NCI-H510A treated with DMSO at 0.1 percent for 48 hours (cell line): ENCODE measurements at places on chromosomes 6 and 20.

DNA sequence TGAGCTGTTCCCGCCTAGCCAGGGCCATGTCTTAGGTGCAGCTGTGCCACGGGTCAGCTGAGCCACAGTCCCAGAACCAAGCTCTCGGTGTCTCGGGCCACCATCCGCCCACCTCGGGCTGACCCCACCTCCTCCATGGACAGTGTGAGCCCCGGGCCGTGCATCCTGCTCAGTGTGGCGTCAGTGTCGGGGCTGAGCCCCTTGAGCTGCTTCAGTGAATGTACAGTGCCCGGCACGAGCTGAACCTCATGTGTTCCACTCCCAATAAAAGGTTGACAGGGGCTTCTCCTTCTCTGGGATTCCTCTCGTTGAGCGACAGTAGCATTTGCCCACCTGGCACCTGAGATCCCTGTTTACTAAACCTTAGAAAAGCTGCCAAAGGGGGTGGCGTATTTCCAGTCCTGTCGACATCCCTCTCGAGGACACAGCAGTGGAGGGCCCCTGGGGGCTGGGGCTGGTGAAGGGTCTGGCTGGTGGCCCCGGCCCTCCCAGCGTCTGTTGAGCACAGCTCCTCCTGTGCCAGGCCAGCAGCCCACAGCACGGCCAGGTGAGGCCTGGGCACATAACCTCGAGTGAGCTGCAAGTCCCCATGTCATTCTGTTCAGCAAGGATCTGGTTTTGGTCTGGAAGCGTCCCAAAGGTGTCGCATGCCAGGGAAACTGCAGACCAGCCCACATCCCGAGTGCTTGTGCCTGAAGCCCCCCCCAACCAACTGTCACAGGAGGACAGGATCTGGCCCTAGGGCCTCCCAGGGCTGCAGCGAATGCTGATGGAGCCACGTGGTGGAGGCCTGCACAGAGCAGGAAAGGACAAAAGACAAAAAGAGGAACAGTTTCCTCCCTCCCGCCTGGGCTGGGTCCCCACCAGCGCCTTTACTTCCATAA lies 21.2 kb upstream of the PYGB start:
- no peak for DNase-seq

- no peak for DNase-seq
Measured at GRCh38 chr6:146913842-146914488, 290.3 kb upstream of the STXBP5 start.

GRCh38 chr6:102085257-102085656 lies 691.7 kb downstream of the GRIK2 start:
- no peak for DNase-seq

DNA sequence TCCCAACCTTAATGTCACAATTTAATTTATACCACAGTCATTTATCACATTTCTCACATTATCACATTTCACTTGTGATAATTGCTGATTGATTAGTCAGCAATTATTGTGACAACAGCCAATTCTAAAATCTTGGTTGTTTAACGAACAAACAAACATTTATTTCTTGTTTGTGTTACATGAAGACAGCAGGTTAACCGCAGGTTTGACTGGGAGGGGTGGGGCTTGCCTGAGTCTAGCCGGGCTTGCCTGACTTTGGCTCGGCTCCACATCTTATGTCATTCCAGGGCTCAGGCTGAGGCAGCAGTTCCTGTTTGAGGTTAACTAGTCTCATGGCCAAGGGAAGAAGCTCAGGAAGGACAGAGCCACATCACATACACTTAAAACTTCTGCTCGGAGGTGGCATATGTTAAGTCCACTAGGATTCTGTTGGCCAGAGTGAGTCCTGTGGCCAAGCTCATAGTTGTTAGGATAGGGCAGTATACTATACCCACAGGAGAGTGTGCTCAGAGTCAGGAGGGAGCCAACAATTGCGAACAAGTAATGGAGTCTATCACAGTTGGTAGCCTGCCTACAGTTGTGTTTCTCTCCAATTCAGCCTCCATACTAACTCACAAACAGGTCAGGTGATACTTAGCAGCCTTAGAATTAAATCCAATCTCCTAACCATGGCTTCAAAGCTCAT lies 90.0 kb upstream of the IFNGR1 start:
- peak; percentile 14 for DNase-seq

DNA sequence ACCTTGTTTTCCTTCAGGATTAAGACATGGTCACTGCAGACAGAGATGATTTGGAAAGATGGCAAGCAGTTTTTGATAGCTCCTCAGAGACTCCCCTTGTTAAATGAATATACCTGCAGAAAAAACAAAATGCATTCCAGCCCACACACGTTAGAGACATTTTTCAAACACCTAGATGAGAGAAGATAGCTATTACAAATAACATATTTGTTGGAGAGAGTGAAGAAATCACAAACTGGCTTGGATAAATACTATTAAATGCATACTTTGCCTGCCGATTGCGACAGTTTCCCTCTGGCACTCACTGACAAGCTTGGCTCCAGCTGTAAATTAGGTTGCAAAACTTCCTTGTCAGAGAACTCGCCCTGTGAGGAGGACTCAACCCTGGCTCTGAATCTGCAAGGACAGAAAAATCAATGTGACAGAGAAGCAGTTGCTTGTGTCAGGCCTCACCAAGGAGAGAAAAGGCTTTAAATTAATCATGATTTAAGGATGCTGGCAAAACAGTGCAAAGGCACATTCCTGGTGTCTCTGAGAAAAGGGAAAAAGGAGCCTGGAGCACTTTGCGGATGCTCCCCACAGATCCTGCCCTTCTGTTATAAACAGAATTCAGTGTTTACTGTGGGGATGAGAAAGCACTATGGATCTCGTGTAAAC lies 423.7 kb upstream of the MARCKS start:
- no peak for DNase-seq

DNA sequence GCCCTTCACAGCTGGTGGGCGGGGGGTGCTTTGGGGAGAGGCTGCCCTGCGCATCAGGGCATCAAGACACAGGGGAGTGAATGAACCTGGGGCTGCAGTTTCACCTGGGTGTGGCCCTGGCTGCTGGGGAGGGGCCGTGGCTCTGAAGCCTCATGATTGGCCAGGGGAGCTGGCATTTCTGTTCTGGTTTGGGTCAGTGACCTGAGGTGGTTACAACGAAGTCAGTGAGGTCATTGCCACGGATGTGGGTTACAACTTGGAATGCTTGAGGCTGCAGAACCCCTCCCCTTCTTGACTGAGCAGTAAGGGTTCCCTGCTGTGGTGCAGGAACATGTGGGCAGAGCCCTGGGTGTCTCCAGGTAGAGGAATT lies 3.0 kb downstream of the TCEA2 start:
- no peak for DNase-seq

- DNase-seq = no peak
Measured at GRCh38 chr6:52208612-52209011, 22.4 kb downstream of the IL17A start.

GRCh38 chr6:113500221-113500620 lies 356.9 kb upstream of the MARCKS start:
- DNase-seq = no peak

- DNase-seq = peak; percentile 33
Measured at GRCh38 chr20:60210779-60211617, 252.8 kb downstream of the CDH26 start.

- no peak for DNase-seq
Measured at GRCh38 chr6:138609801-138610430, 110.6 kb upstream of the NHSL1 start.

- no peak for DNase-seq
Measured at GRCh38 chr6:167698540-167698939, 128.2 kb upstream of the AFDN start.

DNA sequence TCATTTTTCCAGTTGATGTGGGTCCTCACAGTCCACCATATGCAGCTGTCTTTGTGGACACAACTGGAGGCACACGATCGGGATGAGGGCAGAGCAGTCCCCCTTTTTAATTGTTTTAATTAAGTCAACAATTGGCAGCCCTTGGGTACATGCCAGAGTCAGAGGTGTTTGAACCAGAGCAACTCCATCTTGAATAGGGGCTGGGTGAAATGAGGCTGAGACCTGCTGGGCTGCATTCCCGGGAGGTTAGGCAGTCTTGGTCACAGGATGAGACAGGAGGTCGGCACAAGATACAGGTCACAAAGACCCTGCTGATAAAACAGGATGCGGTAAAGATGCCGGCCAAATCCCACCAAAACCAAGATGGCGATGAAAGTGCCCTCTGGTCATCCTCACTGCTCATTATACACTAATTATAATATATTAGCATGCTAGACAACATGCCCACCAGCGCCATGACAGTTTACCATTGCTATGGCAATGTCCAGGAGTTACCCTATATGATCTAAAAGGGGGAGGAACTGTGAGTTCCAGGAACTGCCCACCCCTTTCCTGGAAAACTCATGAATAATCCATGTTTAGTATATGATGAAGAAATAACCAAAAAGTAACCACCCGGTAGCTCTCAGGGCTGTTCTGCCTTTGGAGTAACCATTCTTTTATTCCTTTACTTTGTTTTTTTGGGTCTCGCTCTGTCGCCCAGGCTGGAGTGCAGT lies 31.8 kb upstream of the BLCAP start:
- DNase-seq = no peak

DNA sequence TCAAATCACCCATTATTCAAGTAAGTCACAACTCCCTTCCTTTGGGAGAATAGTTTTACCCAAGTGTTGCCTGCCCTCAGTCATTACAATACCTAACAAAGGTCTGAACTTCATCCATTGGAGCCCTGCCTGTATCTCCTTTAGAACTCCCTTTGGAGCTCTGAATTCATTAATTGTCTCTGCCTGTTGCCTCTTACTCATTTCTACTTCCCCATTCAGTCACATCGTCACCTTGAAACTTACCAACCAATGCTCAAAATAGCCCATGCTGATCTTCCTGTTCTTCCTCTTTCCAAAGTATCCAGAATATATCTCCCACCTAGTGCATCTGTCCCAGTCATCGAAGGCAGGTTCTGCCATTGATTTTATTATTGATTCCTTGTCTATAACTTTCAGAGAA lies 120.7 kb upstream of the ADGRF1 start:
- DNase-seq = no peak

DNA sequence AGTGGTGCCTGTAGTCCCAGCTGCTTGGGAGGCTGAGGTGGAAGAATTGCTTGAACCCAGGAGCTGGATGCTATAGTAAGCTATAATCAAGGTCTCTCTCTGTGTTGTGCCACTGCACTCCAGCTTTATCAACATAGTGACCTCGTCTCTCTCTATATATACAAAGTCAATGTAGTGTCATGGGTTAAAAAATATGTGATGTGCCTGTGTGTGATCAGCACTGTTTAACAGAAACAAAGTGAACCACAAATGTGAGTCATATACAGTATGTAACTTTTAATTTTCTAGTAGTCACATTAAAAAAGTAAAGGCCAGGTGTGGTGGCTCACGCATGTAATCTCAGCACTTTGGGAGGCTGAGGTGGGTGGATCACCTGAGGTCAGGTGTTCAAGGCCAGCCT lies 85.3 kb upstream of the RNF24 start:
- DNase-seq = no peak

DNA sequence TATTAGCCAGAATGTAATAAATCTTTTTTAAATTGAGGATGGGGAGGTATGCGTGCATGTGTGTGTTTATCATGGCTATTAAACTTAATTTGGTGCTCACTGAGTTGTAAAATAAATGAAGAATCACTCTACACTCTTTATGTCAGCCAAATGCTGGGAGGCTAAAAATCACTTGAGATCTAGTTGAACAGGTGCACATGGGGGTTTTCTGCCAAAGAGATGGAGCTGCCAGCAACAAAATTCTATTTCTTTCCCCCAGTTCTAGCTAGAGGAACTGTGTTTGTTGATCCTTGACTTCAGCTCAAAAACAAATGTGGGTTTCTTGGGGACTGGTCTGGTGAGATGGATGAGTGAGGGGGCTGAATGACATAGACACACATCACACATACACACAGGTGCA lies 183.3 kb upstream of the BTBD3 start:
- no peak for DNase-seq

GRCh38 chr6:21438237-21438985 lies 155.1 kb upstream of the SOX4 start:
- DNase-seq = no peak

GRCh38 chr20:49811825-49812506 lies 662 bp upstream of the SLC9A8 start:
- no peak for DNase-seq

GRCh38 chr6:4928426-4928825 lies 75.4 kb downstream of the RPP40 start:
- no peak for DNase-seq

DNA sequence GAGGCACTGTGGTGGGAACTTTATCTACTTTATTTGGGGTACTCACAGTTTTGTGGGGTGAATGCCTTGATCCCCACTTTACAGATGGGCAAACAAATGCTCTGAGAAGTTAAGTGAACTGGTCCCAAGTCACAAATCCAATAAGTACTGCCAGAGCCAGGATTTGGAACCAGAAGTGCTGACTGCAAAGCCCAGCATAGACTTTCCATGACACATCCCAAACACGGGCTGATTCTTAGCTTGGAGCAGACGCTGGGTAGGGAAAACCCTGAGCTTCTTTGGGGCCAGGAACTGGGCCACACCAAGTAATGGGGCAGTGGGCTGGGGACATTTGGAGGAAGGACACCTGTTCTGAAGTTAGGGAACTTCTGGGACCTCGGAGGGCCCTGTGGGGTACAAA lies 20.3 kb downstream of the RIN2 start:
- no peak for DNase-seq

DNA sequence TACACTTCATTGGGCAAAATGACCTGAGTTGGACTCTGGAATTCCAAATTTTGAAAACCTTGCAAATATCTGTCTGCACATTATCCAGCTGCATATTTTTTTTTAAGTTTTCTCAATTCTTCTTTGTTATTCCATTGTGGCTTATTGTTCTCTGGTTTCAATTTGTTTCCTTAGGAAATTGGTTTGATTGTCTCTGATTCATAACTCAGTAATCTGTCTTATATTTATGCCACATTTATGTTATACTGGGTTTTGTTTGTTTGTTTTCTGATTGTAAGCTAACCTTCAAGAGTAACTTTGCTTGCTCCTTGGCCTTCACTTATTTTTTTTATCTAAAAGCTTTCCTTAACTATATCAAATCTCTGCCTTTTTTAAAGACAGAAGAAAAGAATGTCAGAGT lies 193.3 kb upstream of the PLCB4 start:
- DNase-seq = no peak

DNA sequence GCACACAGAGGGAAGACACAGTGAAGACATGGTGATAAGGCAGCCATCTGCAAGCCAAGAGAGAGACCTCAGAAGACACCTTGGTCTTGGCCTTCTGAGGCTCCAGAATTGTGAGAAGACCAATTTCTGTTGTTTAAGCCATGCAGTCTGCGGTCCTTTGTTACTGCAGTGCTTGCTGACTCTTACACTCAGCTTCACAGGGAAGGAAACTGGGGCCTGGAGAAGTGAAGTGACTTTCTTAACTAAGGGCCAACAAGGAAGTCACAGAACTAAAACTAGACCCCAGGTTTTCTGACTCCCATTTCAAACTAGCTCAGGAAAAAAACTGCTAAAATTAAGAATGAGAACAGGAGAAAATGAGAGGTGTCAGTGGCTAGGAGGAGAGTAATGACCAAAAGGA lies 74.3 kb downstream of the TNFRSF21 start:
- DNase-seq = no peak
